Mesothelial cell of epicardium (in vitro differentiated cells): ENCODE measurements at places on chromosomes 7 and 10. TPM values are rescaled to one million over a fixed set of nuclear protein-coding genes. Genes with fewer than 3 reads are reported as not detected.

GRCh38 chr7:128777156-128778123, 1.8 kb upstream of the OPN1SW start:
- no peak overlapping the region for H3K4me3 ChIP-seq
- no peaks in the 10 kb centered on the region for H3K27me3 ChIP-seq
- no peak for DNase-seq
- no peak overlapping the region for H3K27ac ChIP-seq
- H3K36me3 ChIP-seq = peaks cover 24% of the 10 kb centered on the region

DNA sequence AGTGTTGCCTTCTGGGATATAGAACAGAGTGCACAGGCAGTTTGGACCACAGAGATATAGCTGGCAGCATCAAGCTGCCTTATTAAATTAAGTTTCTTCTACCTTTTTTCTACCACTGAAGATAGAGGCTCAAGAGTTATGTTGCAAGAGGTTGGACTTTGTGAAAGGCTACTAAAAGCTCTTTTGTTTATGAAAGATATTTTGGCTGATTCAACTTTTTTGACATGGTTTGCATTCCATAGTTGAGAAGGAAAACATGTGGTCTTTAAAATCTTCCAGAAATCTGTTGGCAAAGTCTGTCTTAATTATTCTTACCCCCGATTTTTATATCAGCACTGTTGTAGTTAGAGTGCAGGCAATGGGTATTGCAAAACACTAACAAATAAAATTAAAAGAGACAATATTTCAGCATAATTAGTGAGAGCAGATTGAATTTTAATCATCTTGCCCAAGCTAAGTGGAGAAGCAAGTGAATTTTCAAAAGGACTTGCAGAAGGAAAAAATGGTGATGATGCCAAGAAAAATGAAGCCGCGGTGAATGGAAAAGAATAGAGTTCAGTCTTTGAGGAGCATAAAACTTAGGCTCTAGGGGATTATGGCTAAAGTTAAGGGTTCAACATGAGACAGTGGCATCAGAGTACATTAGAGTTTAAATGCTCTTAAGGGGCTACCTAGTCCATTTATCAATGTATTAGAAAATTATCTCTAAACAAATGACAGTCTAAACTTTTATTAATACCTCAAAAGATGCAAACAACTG, 450.9 kb upstream of the CNTNAP2 start:
- DNase-seq = no peak
- H3K4me3 ChIP-seq = no peak overlapping the region
- no peak overlapping the region for H3K27ac ChIP-seq
- H3K36me3 ChIP-seq = no peaks in the 10 kb centered on the region

GRCh38 chr10:62048919-62049623, 147.6 kb downstream of the ARID5B start:
- peaks cover 26% of the 10 kb centered on the region for H3K36me3 ChIP-seq
- H3K27ac ChIP-seq = peak overlapping the region; percentile 93
- DNase-seq = peak; percentile 35
- H3K27me3 ChIP-seq = no peaks in the 10 kb centered on the region
- peaks cover 78% of the 10 kb centered on the region for H3K4me1 ChIP-seq

GRCh38 chr7:28955718-28956607, 2.2 kb downstream of the TRIL start:
- H3K4me1 ChIP-seq = peaks cover 24% of the 10 kb centered on the region
- H3K27me3 ChIP-seq = peaks cover 23% of the 10 kb centered on the region
- no peaks in the 10 kb centered on the region for H3K36me3 ChIP-seq
- peak; percentile 83 for DNase-seq

DNA sequence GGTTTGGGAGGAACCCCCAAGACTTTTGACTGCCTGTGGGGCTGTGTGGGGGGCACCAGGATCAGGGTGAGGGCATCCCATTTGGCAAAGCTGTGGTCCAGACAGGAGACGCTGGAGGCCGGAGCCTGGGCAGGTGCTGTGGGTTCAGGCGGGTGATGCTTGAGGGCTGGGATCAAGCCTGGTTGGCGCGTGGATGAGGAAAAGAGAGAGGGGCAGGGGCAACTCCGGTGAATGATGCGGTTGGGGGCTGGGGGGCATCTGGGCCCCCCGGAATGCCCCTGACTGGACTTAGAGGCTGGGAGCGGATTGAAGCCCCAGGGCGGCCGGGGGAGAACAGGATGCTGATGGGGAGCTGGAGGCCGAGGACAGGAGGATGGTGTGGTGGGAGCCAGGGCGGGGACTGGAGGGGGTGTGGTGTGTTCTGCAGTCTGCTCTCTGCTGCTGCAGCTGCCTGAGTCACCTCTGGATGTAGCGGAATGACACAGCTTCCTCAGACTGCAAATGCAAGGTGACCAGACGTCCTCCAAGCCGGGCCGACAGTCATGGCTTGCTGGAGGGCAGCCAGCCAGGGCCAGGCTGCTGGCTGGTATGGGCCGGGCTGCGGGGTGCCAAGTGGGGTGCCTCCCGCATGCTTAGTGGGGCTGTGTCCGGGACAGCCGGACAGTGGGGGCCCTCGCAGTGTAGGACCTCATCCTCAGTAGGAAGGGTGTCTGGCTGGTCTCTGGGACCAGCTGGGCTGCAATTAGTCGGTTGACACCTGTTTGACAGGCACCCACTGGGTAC, 3.2 kb downstream of the MAFK start:
- H3K4me1 ChIP-seq = peaks cover 53% of the 10 kb centered on the region
- H3K27me3 ChIP-seq = peaks cover 3% of the 10 kb centered on the region
- H3K27ac ChIP-seq = peak overlapping the region; percentile 95
- H3K4me3 ChIP-seq = peak overlapping the region; percentile 80
- no peak for DNase-seq
- H3K36me3 ChIP-seq = no peaks in the 10 kb centered on the region

DNA sequence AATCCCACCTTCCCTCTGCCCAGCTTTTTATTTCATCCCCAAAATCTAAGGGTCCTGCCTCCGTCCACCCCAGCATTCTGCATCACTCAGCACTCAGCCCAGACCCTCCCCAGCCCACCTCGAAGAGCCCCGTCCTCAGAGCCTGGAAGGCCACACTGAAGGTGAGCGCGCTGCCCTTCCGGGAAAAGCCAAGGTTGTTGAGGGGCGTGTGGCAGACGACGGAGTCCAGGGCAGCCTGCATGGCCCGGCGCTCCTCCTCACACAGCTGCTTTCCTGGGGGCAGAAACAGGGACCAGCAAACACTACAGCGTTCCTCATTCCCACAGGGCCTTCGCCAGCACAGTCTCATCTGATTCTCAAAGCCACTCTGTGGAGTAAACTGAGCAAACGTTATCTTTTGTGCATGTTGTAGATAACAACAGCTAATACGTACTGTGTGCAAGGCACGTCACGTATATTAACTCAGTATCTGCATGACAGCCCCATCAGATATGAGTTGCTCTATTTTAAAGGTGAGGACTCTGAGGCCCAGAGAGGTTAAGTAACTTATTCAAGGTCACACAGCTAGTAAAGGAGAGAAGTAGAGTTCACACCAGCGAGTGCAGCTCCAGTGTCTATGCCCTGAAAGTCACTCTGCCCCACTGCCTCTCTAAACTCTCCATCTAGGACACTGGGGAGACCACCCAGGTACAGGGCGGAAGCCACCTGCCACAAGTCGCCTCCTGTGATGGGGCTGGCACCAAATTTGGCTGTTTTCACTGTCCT, 2.8 kb downstream of the TRAPPC14 start:
- H3K4me3 ChIP-seq = no peak overlapping the region
- H3K27me3 ChIP-seq = no peaks in the 10 kb centered on the region

TMEM176B gene
- 1.9 to 2.8 TPM (median 2.3 TPM) in 3 replicates for total RNA-seq

PALD1 gene
- total RNA-seq = 4.9 to 5.6 TPM (median 4.9 TPM) in 3 replicates

LRIT1 gene
- total RNA-seq = not detected in 3 replicates
